Lower lobe of right lung (tissue), 2 donors: ENCODE measurements at places on chromosomes 3 and 15.

- no peak for DNase-seq
Observed at GRCh38 chr15:75662823-75663519, 15.3 kb downstream of the SNX33 start.

DNA sequence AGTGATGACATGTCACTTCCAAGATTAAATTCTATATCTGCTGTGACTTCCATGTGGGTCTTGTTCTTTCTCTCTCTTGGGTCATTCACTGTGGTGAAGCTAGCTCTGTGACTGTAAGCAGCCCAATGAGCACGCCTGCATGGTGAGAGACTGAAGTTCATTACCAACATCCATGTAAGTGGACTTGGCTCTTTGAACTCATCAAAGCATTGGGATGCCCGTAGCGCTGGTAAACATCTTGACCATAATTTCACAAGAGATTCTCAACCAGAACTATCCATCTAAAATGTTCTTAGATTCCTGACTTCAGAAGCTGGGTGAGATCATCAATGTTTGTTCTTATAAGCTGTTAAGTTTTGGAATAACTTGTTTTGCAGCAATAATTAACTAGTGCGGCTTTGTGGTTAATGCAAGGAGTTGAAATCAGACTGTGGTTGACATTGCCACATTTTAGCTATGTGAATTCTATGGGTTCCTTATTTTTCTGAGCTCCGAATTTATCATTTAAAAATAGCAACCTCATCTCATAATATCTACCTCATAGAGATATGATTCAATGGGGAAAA is 31.6 kb upstream of the LRRC3B start:
- DNase-seq, result no peak

- DNase-seq, result no peak
Observed at GRCh38 chr3:171101982-171102641, 75.6 kb upstream of the SLC2A2 start.

DNA sequence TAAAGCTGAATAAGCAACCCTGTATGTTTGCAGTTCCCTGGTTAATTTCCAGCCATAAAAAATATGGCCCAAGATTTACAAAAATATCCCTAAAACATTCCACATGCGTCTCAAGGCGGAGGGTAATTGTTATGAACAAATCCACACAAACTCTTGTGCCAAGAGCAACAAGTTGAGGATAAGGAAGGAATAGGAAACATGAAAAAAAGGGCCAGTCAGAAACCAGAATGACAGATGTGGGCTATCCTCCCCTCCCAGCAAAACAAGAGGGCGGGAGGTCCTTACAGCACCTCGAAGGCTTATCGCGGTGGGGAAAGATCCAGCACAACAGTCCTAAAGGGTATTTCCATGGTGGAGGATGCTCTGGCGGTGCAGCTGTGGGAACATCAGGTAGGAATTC is 155.6 kb upstream of the HES1 start:
- DNase-seq, result no peak

GRCh38 chr3:133136114-133137041 is 98.2 kb downstream of the TMEM108 start:
- DNase-seq, result no peak

DNA sequence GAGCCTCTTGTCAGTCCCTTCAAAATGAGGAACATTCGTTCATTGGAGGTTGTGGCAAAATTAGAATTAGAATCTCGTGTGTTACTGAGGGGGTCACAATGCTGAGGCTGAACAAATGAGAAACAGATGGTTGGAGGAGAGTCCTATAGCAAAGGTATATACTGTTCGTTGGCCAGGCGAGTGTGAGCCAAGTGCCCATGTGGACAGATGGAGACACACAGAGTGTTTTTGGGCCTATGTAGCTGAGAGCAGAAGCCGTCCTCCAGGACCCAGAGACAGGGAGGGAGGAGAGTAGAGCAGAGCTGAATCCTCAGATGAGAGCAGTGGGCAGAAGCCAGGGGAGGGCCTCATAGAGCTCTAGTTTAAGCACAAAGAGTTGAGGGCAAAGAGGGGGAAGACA is 98.9 kb downstream of the NR1D2 start:
- DNase-seq, result no peak

DNA sequence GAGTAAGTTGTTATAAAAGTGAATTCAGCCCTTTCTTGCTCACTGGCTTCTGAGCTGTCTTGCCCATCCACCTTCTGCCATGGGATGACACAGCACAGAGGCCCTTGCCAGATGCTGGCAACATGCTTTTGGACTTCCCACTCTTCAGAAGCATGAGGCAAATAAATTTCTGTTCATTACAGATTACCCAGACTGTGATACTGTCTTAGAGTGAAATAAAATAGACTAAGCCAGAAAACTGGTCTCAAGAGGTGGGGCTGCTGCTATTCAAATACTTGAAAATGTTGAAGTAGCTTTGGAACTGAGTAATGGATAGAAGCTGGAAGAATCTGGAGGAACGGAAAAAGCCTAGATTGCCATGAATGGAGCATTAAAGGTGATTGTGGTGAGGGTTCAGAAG is 170.4 kb downstream of the ZMAT3 start:
- no peak for DNase-seq

DNA sequence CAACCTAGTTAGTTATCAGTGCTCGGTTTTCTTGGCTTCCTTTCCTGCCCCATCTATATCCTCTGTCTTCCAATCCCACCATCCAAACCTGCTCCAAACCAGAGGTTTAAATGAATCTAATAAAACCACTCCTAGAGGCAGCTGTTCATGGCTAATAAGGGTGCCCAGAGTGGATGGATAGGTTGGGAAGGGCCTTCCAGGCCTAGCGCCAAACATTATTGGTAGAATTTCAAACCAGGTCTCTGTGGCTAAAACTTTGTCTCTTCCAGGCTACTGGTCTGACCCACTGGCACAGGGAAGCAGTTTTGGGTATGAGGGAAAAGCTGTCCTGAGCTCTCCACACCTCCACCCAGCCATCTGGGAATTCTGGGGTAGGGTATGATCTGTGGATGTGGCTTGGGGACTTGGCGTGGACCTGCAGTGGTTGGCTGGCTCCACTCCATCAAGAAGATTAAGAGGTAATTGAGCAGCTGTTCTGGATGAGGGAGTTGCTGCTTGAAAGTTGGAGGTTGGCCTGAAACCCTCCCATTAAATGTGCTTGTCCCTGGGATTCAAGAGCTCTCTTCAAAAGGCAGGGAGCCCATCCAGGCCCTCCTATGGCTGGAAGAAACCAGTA is 29.3 kb upstream of the INSYN1 start:
- no peak for DNase-seq

DNA sequence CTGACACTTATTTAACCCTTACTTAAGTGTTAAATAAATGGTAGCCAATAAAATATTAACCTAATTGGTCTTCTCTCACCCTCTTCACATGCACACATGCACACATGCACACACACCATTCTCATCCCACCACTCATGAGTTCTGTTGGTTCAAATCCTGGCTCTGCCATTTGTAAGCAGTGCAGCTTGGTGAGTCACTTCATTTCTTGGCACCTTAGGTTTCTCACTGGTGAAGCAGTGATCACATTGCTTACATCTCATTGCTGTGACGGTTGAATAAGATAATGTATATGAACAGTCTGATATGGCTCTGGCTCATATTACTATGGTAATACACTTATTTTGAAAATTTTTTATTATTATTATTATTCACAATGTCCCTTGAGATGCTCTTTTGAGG is 33.8 kb downstream of the RIOX2 start:
- no peak for DNase-seq

DNA sequence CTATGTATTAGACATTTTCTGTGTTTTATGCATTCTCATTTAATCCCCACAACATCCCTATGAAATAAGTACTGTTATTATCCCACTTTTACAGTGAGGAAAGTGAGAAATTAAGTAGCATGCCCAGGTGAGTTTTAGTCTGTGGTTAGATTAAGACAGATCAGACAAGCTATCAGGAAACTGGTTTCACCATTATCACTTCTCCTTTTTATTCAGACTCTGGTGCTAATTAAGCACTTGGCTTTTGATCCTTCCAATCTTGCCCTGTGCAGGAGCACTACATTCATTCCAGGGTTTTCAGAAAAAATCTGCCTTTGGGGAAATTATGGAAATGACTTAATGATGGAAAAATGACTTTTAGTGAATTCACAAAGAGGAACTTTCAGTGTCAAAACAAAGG is 115.2 kb downstream of the TMEM108 start:
- DNase-seq, result no peak
